ENCODE measurements at places on chromosomes 2 and 18. TPM values are rescaled to one million over a fixed set of nuclear protein-coding genes. Genes with fewer than 3 reads are reported as not detected.

DNA sequence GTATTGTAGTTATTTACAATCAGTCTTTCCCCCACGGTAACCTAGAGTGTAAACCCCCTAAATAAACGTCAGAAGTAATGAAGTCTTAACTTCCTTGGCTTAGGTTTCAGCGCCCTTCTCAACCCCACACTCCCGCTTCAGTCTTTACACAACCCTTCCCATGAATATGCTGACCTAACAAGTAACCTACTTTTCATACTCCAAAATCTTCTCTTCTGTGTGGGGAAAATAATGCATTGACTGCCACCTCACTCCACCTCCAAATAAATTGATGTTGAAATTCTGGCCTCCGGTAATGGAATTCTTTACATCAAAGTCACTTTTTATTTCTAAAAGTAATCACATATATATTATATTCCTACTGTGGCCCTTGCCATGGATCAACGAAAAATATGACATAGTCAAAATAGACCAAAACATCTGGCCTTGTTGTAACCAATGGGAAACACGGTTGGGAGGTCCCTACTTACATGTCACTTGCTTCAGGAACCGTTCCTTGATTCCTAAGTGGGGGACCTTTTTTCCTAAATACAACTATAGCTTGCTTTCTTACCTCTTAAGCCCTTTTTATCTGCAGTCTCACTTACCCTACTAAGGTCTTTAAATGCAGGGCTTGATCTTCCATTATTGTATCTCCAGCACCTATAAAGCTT, 961 bp downstream of the GEN1 start:
- H3K4me3 ChIP-seq: peak overlapping the region; percentile 82
- peak; percentile 24 for DNase-seq
- peaks cover 41% of the 10 kb centered on the region for H3K4me1 ChIP-seq
- no peaks in the 10 kb centered on the region for H3K36me3 ChIP-seq
- no peaks in the 10 kb centered on the region for H3K27me3 ChIP-seq

DNA sequence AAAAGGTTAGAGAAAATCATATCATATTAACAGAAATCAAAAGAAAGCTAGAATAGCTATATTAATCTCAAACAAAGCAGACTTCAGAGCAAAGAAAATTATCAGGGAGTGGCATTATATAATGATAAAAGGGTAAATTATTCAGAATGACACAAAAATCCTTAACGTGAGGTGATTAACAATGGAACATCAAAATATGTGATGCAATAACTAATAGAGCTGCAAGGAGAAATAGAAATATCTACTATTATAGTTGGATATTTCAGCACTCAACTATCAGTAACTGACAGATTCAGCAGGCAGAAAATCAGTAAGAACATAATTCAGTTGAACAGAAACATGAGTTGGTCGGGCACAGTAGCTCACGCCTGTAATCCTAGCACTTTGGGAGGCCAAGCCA, 275.1 kb upstream of the FSIP2 start:
- no peak overlapping the region for H3K4me3 ChIP-seq

- no peak overlapping the region for H3K27ac ChIP-seq
- peak; percentile 58 for DNase-seq
- H3K36me3 ChIP-seq: no peaks in the 10 kb centered on the region
- no peaks in the 10 kb centered on the region for H3K27me3 ChIP-seq
- no peak overlapping the region for H3K4me3 ChIP-seq
Measured at GRCh38 chr2:9174771-9175437, 31.7 kb upstream of the ASAP2 start.

- H3K4me1 ChIP-seq: peaks cover 18% of the 10 kb centered on the region
- no peaks in the 10 kb centered on the region for H3K27me3 ChIP-seq
- no peak overlapping the region for H3K4me3 ChIP-seq
Measured at GRCh38 chr2:195537811-195538210, 119.2 kb upstream of the SLC39A10 start.

GRCh38 chr2:72113847-72114692, 33.6 kb downstream of the CYP26B1 start:
- DNase-seq: no peak
- peaks cover 10% of the 10 kb centered on the region for H3K4me1 ChIP-seq
- no peaks in the 10 kb centered on the region for H3K27me3 ChIP-seq
- no peak overlapping the region for H3K4me3 ChIP-seq

DNA sequence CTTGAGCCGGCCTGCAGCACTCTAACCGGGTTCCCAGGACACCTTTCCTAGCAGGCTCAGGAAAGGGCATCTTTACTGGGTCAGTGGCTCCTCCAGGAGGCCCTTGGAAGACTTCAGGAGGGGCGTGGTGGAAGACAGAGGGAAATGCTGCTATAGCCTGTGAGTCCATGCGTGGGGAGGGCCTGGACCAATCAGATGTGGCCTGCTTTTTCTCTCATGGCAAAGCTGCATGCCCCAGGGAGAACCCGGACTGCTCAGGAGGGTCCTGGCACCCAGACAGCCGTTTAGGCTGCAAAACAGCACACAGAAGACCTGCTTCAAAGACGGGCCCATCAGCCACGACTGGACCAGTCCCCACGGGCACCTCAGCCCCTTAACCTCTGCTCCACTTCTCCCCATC, 84.4 kb downstream of the EIPR1 start:
- H3K27ac ChIP-seq: no peak overlapping the region
- no peaks in the 10 kb centered on the region for H3K27me3 ChIP-seq
- no peaks in the 10 kb centered on the region for H3K36me3 ChIP-seq
- no peak overlapping the region for H3K4me3 ChIP-seq

DNA sequence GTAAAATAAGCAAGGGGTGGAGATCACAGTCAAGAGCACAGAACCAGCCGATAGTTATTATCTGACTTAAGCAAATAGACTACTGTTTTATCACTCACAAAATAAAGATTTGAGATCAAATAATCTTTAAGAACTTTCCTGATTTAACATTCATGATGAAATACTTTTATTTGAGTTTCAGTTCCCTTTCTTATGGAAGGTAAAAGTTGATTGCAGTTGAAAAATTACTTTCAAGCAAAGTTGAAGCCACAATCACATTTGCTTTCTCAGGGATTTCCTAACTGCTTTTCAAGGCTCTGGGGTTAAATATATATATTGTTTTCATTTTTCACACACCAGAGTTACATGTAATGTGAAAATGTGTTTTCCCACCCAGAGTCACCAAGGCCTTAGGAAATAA, 599.5 kb downstream of the KCNJ3 start:
- no peak overlapping the region for H3K27ac ChIP-seq
- no peaks in the 10 kb centered on the region for H3K36me3 ChIP-seq
- H3K4me3 ChIP-seq: no peak overlapping the region
- H3K27me3 ChIP-seq: peaks cover 26% of the 10 kb centered on the region
- no peaks in the 10 kb centered on the region for H3K4me1 ChIP-seq

DNA sequence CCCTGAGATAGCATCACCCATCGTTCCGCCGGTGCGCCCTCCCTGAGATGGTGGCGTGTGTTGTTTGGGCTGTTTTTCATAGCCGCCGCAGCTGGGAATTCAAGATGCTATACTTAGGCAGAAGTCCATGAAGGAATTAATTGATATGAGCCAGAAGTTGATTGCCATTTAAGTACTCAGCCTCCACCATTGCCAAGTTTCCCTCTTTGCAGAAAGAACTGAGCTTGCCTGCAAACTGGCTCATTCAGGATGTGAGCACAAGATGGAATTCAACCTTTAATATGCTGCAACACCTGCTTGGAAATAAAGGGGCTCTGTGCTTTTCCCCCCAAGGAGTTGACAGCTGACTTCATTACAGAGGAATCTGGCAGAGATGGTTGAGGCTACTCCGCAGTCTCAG, 295.5 kb downstream of the ZNF521 start:
- H3K4me3 ChIP-seq: no peak overlapping the region
- no peak overlapping the region for H3K27ac ChIP-seq
- no peaks in the 10 kb centered on the region for H3K4me1 ChIP-seq

DNA sequence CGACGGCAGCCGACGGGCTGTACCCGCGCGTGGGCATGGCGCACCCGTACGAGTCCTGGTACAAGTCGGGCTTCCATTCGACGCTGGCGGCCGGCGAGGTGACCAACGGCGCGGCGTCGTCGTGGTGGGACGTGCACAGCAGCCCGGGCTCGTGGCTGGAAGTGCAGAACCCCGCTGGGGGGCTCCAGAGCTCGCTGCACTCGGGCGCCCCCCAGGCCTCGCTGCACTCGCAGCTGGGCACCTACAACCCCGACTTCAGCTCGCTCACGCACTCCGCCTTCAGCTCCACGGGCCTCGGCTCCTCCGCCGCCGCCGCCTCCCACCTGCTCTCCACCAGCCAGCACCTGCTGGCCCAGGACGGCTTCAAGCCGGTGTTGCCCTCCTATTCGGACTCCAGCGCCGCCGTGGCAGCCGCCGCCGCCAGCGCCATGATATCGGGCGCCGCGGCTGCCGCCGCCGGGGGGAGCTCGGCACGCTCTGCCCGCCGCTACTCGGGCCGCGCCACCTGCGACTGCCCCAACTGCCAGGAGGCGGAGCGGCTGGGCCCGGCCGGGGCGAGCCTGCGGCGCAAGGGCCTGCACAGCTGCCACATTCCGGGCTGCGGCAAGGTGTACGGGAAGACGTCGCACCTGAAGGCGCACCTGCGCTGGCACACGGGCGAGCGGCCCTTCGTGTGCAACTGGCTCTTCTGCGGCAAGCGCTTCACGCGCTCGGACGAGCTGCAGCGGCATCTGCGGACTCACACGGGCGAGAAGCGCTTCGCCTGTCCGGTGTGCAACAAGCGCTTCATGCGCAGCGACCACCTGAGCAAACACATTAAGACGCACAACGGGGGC, 2.0 kb downstream of the SP9 start:
- H3K4me1 ChIP-seq: peaks cover 5% of the 10 kb centered on the region
- H3K27ac ChIP-seq: no peak overlapping the region
- H3K27me3 ChIP-seq: no peaks in the 10 kb centered on the region

DNA sequence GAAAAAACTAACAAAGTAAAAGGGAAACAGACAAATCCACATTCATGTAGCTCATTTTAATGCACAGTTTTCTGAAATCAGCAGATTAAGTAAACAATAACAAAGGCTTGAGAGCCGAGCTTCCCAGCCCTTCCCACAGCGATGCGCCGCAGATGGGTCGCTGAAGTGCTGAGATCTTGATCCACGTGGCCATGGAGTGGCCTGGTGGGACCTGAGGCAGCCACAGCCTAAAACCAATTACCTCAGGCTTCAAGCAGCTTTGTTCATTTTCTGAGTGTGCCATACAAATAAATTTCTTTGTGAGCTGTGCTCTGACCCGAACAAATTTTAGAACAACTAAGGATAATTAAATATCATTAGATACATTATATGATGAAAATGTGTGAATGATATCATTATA, 25.6 kb upstream of the CYRIA start:
- peaks cover 51% of the 10 kb centered on the region for H3K27me3 ChIP-seq
- H3K36me3 ChIP-seq: no peaks in the 10 kb centered on the region
- H3K4me1 ChIP-seq: no peaks in the 10 kb centered on the region

DNA sequence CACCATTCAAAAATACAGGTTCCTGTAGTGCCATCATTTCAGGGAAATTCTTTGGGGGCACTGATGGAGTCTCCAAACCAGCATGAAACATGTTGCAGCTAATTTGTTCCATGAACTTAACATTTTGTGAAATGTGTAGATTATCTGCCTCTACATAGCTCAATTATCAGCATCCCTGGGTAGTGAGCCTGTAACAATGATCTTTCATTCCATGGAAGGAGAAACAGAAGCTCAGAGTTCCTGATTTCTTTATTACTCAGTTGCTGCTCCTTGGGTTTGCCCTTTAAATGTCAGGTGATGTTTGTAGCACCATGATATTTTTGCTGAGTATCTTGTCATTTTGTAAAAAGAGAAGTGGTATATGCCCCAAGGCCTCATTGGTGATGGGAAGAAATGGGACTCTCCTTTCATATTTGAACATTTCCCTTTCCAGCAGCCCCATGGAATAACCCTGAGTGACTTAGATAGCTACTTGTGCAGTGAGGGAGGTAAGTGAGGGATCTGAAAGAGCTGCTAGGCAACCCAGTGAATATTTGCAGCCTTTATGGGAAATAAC, 146.9 kb downstream of the CERS6 start:
- no peak overlapping the region for H3K4me3 ChIP-seq
- no peaks in the 10 kb centered on the region for H3K36me3 ChIP-seq
- H3K4me1 ChIP-seq: peaks cover 18% of the 10 kb centered on the region

- no peaks in the 10 kb centered on the region for H3K4me1 ChIP-seq
- H3K27me3 ChIP-seq: no peaks in the 10 kb centered on the region
- H3K36me3 ChIP-seq: peaks cover 47% of the 10 kb centered on the region
- DNase-seq: no peak
- no peak overlapping the region for H3K27ac ChIP-seq
Measured at GRCh38 chr2:119950966-119951365, 61.9 kb upstream of the EPB41L5 start.

GRCh38 chr2:65885266-65885665, 452.9 kb upstream of the SPRED2 start:
- H3K36me3 ChIP-seq: no peaks in the 10 kb centered on the region
- H3K4me1 ChIP-seq: no peaks in the 10 kb centered on the region
- no peaks in the 10 kb centered on the region for H3K27me3 ChIP-seq
- no peak overlapping the region for H3K4me3 ChIP-seq

DNA sequence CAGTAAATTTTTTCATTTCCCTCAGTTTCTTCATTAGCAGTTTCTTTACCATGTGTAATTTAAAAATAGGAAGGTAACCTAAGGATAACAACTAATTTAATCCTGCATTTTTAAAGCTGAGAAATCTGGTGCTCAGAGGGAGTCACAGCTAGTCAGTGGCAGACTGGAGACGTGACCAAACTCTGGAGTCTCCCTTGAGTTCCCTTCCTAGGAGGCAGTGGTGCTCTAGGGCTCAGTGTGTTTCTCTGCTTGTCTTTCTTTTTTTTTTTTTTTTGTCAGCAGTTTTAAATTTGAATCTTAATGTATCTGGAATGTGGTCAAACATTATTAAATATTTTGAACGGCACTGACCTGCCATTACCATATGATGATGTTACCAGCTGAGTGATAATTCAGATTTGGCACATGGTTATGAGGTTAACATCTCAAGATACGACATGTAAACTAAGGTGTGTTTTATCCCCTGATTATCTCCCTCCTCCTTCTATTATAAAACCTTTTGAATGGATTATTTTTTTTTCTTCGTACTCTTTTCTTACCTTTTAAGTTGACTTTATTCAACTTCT, 226.2 kb downstream of the GALNT13 start:
- H3K27me3 ChIP-seq: no peaks in the 10 kb centered on the region
- H3K36me3 ChIP-seq: no peaks in the 10 kb centered on the region
- no peak overlapping the region for H3K27ac ChIP-seq
- DNase-seq: no peak
- H3K4me1 ChIP-seq: no peaks in the 10 kb centered on the region

- H3K36me3 ChIP-seq: no peaks in the 10 kb centered on the region
- H3K4me3 ChIP-seq: no peak overlapping the region
- no peaks in the 10 kb centered on the region for H3K27me3 ChIP-seq
- peaks cover 6% of the 10 kb centered on the region for H3K4me1 ChIP-seq
- no peak overlapping the region for H3K27ac ChIP-seq
Measured at GRCh38 chr2:13660231-13660630, 943.5 kb downstream of the TRIB2 start.

GRCh38 chr2:64718250-64718885, 64.7 kb upstream of the SERTAD2 start:
- DNase-seq: no peak
- H3K4me3 ChIP-seq: no peak overlapping the region
- no peaks in the 10 kb centered on the region for H3K27me3 ChIP-seq
- H3K4me1 ChIP-seq: no peaks in the 10 kb centered on the region

GRCh38 chr18:6031442-6031841, 136.1 kb upstream of the TMEM200C start:
- H3K36me3 ChIP-seq: no peaks in the 10 kb centered on the region
- no peak for DNase-seq
- no peak overlapping the region for H3K4me3 ChIP-seq
- no peaks in the 10 kb centered on the region for H3K4me1 ChIP-seq
- no peaks in the 10 kb centered on the region for H3K27me3 ChIP-seq
- no peak overlapping the region for H3K27ac ChIP-seq

REG3A gene
- not detected for total RNA-seq

SCG2 gene
- 0.84 TPM for total RNA-seq

REV1 gene
- 33.2 TPM for total RNA-seq

PMAIP1 gene
- total RNA-seq: 21.7 TPM

DNER gene
- 49.2 TPM for total RNA-seq

LRRFIP1 gene
- total RNA-seq: 197 TPM

BOLL gene
- not detected for total RNA-seq
